ENCODE measurements at places on chromosomes 5 and 9.

DNA sequence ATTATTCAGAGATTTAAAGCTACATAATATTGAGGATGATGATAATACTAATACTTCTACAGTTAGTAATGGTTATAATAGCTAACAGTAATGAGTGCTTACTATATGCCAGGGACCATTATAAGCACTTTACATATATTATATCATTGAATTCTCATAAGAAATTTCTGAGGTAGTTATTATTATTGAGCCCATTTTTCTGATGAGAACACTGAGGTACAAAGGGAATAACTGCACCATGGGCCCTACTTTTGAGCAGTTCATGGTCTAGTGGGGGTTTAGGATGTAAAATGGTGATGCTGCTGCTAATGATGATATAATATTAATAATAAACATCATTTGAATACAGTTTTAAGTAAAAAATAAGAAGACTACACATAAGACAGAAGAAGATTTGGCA is 64.2 kb upstream of the SPDL1 start:
- DNase-seq = no peak

- DNase-seq = no peak
Measured at GRCh38 chr5:40315126-40315525, 364.6 kb upstream of the PTGER4 start.

DNA sequence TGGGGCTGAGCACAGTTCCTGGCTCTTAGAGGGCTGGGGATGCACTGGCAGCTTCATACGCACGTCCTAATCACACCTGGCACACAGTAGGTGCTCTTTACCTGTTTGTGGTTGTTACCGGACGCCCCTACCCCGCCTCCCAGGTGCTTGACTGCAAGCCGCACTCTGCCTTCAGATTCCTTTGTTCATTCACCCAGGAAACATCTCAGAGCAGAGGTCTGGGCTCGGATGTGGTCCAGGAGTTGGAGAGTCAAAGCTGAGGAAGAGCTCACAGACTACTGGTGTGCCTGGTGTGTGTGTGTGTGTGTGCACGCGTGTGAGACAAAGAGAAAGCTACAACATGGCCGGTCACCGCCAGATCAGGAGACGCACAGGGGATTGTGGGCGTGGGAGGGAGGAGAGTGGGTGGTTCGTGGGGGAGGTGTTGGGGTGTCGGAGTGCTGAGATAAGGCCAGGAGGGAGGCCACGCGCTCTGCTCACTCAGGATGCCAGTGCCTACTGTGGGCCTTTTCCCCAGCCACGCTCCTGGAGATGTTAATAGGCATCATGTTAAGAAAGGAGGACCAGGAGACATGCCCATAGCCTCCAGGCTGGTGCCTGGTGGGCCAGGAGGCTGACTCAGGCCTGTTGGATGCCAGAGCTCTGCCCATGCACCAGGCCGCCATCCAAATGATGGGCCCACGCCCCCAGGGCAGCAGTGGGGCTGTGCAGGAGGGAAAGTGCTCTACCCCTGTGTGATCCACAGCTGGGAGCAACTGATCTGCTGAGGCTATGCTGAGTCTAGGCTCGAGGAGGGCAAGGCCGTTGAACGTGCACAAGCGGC is 39.9 kb downstream of the CRB2 start:
- DNase-seq = no peak

GRCh38 chr5:66358741-66359140 is 214.6 kb downstream of the SREK1 start:
- DNase-seq = no peak

- DNase-seq = no peak
Measured at GRCh38 chr5:165502893-165503691, 1997.7 kb downstream of the MAT2B start.

DNA sequence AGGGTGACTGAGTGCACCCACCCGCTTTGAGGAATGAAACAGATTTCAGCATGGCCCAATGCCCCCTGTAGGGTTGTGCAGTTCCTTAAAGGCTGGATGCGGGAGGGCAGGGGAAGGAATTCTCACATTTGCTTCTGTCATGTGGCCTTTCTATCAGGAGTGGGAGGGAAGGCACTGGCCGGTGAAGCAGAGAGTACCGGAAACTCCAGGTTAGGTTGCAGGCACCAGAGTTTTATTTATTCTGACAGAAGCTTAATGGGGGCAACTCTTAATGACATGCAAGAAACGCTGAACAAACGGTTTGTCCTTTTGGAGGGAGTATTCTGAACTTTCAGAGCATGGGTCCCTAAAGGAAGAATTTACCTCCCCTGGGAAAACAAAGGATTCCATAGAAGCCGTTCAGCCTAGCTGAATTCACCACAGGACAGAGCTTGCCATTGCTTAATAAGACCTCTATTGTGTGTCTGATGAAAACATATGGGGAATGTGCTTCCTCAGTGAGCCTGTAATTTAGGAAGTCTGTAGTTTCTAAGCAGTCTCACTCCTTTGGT is 44.1 kb upstream of the EQTN start:
- DNase-seq = no peak

DNA sequence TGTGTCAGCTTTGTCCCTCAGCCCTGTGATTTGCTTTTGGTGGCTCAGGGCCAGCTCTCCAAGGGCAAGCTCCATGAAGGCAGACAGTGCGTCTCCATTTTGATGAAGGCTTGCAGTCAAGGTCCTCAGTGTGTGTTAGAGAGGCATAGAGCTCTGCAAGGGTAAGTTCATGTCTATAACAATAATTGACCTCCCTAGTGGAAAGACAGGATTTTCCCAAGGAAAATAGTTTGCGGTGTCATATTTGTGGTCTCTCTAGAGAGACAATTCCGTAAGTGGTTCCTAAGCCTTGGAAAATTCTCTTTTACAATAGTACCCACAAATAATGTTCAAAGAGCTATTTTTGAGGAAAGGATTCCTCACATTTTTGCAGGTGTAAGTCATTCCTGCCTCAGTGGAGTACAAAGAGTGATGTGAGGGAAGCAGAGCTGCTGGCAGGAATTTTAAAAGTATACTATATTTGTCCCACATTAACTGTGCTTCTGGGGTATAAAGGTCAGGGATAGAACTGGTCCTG is 40.2 kb downstream of the SLC1A3 start:
- no peak for DNase-seq

- no peak for DNase-seq
Measured at GRCh38 chr5:56088431-56088949, 93.7 kb upstream of the IL6ST start.

DNA sequence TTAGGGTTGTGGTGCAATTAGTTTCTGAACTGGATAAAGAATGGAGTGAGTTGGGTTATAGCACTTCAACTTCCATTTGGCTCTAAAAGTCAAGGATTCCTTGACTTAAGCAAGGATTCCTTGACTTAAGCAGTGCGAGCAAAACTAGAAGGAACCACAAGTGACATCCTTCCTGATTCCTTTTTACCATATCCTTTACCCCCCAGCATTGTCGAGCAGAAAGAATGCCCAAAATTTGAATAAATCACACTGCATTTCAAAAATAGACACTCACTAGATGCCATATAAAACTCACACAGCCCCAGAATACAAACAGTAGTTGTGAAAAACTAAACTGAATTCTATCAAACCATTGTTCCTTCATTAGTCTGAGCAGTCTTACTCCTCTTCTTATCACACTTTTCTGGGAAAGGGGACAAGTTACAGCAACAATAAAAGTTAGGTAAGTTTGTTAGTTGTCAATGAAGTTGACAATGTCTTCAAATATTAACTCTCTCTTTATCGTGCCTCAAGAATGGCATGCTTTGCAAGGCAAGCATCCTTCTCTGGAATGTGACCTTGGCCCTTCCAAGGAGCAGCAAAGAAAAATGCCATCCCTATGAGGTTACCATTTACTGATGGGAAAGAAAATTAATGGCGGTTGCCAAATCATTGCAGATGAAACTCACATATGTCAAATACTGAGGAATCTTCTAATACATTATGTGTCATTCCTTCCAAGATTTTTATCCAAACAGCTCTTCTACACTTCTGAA is 273.3 kb upstream of the ANKRD55 start:
- DNase-seq = no peak

GRCh38 chr5:75242067-75242466 is 5.4 kb upstream of the ANKRD31 start:
- DNase-seq = peak; percentile 86

- peak; percentile 80 for DNase-seq
Measured at GRCh38 chr5:118692811-118693342, 295.5 kb downstream of the DTWD2 start.

DNA sequence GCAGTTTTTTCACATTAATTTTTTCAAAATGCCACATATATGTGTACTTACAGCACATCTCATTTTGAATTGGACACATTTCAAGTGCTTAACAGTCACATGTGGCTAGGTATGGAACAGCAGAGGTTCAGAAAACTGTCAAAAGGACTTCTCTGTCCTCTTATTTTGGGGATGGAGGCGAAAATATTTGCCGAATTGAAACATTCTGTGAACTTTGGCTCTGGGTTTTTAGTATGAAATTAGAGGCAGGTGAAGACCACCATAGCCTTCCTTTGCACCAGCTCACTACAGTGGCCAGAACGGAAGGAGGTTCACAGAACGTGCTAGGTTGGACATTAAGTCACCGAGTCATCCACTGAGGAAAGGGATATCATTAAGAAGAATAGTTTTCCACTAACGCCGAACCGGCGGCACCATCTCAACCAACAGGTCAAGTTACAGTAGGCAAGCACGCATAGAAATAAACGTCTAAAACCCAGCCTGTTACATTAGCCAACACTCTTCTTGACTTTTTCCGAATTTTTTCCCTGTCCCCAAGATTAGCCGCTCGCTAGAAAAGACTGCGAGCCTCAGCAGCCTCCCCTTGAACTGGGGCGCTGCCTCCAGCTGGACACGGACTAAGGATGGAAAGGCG is 1.8 kb upstream of the TLE4 start:
- peak; percentile 36 for DNase-seq

DNA sequence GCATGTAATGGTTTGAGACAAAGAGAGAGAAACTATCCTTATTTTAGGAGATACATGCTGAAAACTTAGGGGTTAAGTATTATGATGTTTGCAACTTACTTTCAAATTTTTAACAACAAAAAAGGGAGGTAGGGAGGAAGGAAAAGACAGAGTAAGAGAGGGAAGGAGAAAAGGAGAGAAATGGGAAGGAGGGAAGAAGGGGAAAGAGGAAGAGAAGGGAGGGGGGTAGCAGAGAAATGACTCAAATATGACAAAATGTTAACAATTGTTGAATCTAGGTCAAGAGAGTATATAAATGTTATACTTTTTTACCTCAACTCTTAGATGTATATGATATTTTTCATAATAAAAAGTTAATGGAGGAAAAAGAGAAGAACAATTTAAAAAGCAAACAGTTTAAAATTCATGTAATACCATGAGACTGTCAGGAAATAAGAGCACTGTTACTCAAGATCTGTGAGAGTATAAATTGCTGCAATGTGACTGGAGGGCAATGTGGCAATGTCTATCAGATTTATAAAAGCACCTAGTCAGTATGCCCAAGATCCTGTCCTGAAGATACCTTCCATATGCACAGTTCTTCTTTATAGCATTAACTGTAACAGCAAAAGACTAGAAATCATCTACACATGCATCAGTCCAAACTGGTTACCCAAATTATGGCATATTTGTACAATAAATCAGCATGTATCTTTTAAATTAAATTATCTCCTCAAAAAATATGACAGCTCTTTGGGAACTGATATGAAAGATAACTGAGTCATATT is 16.3 kb downstream of the FBXW11 start:
- no peak for DNase-seq

- peak; percentile 79 for DNase-seq
Measured at GRCh38 chr9:114053246-114054005, 24.7 kb downstream of the AMBP start.

- no peak for DNase-seq
Measured at GRCh38 chr5:14173377-14174229, 30.5 kb downstream of the TRIO start.

- DNase-seq = no peak
Measured at GRCh38 chr5:107674655-107675054, 3.9 kb upstream of the EFNA5 start.

DNA sequence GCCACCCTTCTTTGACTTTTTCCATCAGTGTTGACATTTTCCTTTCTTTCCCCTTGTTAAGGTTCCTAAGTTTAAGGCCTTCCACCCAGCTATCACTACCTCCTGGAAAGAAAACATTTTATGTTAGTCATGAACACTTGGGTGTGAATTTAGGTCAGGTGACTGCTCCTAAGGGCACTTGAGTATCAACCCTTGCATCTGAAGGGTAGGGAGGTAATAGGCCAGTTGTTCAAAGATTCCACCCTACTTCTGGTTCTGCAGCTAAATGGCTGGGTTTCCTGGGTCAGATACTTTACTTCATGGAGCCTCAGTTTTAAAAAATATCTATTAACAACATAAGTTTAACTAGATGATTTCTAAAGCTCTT is 49.1 kb upstream of the OSMR start:
- no peak for DNase-seq

DNA sequence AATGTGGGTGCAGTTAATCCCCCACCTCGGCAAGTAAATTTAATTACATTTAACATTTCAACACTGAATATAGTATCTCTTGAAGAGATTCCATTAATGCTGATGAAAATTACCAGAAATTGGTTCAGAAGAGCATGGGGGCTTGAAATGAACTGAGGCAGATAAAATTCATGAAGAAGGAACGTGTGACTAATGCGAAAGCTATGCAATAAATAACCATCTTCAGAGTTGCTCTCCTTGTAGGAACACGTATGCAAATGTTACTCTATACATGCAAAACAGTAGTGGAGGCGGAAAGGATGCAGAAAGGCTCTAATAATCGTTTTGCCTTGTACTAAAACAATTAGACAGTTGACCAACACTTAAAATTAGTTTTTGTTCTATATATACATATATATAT is 320.2 kb downstream of the CTNND2 start:
- no peak for DNase-seq

- no peak for DNase-seq
Measured at GRCh38 chr5:4659851-4660250, 480.3 kb upstream of the ADAMTS16 start.

- DNase-seq = no peak
Measured at GRCh38 chr9:130188860-130189481, 16.8 kb downstream of the NCS1 start.

DNA sequence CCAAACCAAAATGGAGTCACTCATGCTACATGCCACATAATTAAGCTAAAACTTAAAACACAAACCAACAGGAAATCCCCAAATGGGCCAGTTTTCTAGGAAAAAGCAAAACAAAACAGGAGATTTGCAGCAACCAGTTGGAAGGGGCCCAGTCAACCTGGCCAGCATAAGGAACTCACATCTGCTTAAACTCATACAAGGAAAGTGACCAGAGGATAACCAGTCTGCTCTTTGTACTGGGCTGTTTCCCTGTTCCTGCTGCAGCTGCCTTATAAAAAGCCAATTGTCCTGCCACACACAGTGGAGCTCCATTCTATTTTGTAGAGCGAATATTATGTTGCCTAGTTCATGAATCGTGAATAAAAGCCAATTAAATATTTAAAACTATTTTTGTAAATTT is 29.5 kb upstream of the PTPDC1 start:
- no peak for DNase-seq

DNA sequence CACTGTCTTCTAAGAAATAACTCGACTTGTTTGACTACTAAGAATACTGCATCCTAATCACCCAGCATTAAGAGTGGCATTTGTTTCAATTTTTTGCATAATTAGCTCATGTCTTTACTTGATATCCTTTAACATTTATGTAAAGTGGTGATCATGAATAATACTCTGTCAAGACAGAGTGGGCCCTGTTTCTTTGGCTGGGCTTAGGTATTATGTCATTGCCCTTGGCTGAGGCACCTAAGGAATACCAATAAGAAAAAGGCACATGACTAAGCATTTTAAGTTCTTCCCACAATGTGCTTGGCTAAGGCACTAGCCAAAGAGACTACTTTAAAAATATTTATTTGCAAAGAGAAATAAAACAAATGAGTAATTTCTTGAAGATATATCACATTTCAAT is 308.1 kb downstream of the CTNND2 start:
- no peak for DNase-seq

Measured in cerebellar cortex (tissue), 1 donor.